Stimulated activated CD4-positive, alpha-beta T cell treated with anti-CD3 and anti-CD28 coated beads, Interleukin-4, amount 100 ng/mL, for 4 hours (primary cell): ENCODE measurements at places on chromosomes 6 and 20.
A peak's percentile ranks its signal among the peaks of the same experiment; 100 is the strongest.

GRCh38 chr6:36169023-36170007 is 27.2 kb upstream of the BRPF3 start:
- no peak for DNase-seq

GRCh38 chr20:62805711-62806382 is 1.2 kb downstream of the OGFR start:
- DNase-seq, result no peak

DNA sequence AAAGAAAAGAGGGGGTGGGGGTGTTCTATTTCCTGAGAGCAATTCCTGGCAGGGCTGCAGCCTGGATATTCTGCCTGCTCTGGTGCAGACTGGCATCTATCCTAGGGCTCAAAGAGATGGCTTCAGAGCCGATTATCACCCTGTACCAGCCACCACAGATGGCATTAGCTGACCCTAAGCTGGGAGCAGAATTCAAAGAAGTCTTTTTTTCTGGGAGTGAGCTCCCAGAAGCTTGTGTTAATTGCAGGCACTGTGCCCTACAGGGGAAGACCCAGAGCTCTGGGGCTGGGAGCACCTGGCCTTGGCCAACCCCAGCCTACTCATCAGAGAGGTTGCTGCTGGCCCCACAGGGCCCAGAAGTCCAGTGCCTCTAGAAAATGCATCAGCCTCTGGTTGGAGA is 85.9 kb downstream of the PXDC1 start:
- no peak for DNase-seq

GRCh38 chr6:115203381-115203780 is 857.3 kb downstream of the FRK start:
- no peak for DNase-seq

GRCh38 chr6:53309901-53310300 is 38.8 kb downstream of the ELOVL5 start:
- no peak for DNase-seq

DNA sequence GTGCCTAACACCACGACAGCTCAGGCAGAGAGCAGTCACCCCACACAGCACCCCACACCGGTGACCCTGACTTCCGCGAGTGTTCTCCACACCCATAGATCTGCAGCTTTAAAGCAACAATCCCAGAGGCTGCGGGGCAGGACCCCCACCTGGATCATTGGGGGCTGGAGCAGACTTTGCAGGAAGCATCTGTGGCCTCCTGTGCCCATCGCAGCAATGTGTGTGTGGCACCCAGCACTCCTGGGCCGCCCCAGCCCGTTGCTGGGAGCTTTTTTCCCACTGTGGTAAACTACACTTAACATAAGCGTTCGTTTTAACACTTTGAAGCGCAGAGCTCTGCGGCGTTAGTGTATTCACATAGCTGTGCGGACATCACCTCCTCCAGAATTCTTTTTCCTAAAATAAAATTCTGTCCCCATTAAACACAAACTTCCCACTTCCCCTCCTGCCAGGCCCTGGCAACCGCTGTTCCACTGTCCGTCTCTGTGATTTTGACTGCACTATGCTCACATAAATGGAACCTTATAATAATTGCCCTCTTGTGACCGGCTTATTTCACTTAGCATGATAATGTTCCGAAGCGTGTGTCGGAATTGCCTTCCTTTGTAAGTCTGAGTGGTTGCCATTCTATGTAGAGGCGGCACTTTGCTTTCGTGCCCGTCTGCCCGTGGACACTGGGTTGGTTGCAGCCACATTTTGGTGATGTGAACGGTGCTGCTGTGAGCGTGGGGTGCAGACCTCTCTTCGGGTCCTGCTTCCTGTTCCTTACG is 382.5 kb downstream of the CDH4 start:
- DNase-seq, result no peak

DNA sequence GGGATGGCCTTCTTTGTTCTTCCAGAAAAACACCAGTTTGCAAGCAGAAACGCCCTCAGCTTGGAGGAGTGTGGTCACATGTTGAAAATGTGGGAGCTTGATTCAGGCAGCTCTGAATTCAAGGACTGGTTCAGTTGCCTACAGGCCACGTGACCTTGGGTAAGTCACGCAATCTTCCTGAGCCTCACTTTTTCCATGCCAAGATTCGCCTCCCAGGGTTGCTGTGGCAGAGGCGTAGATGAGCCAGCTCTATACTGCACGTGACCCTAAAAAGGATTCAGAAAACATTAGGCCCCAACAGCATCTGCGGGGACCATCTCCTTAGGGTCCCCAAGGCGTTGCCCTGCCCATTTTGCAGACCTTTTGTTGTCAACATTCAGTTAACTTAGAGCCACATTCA is 112.0 kb upstream of the SNX9 start:
- no peak for DNase-seq

DNA sequence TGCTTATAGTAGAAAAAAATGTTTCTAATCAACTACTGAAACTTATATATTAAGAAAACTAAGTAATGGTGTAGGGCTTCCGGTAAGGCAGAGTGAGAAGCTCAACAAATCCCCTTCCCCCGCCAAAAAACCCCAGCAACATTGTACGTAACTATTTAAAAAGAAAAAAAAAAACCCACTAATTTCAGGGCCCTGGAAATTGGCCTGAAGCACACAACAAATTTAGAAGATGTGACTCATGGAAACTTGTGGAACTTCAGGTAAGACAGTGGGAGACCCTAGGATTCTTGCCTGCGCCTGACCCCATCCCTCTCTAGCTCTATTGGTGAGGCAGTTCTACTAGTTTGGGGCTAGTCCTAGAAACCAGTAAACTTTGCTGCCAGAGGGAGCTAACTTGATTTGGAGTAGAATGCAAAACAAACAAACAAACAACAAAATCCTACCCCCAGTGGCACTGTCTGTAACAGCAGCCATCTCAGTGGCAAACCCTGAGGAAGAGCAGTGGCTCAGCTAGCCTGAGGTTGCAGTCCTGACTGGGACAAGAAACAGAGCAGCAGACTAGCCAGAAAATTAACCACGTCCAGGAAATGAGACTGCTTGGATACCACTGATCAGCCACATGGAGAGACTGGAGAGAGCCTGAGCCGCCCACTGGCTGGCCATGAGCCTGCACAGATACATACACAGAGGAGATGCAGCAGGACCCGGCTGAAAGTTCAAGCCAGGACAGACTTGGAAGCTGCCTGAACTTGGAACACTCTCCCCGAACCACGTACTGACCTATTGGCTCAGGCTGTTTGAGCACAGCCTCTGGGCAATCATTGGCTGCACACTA is 135.1 kb downstream of the TBXT start:
- no peak for DNase-seq

DNA sequence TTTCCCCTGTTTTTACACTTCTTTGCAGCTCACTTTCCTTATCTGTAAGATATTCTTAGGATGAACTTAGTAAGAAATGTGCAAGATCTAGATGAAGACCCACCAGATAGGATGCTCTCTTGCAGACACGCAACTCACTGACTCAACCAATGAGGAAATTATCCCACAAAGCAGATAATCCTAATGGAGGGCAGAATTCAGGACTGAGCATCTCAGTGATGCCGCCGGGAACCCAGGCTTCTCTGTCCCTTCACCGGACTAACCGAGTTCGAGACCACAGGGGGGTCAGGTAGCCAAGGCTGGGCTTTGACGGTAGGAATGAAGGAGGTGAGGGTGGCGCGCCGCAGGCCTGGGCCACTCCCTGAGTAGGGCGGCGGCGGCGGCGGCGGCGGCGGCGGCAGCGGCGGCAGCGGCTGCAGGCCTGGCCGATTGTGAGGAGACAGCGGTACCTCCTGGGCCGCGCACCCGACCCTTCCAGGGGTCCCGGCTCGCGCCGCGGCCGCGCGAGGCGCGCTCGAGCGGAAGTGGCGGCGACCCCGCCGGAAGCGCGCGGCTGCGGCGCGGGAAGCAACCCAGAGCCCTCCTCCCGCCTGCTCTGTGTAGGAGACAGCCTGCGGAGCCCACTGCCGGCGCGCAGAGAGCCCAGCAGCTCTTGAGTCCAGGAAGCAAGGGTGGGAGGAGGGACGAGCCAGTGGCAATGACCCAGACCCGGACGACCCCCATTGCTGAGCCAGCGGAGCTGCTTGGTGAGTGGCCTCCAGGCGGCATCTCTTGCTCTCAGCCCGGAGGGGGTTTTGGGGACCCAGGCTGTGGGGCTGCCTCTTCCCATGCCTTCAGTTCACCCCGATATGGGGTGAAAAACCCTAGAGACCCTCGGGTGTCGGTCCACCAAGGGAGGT is at the start of gene KHDC1:
Gene KHDC1, minus strand, starts transcription at position 526 of the 899 bp plus-strand sequence. CDS start 20,679 bp downstream, outside the sequence.
- peak; percentile 48 for DNase-seq

- no peak for DNase-seq
Observed at GRCh38 chr6:52262620-52263344, 18.5 kb upstream of the IL17F start.

DNA sequence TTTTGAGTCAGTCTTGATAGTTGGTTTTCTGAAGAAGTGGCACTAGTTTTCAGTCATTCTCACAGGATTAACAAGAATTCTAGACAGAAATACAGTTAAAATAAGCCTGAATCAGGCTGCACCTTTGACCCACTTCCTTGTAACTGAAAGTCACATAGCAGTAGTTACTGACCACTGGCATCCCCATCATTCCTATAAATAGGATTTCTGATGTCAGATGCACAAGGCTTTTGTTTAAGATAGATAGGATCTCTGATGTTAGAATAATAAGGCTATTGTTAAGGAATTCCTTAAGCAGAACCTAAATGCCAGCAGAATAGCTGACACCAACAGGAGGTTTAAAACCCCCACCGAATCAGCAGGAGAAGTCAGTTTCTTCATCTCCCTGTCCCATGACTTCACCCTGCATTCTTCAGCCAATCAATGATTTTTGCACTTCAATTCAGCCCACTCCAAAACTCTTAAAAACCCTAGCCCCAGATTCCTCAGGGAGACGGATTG is 30.6 kb upstream of the ZBTB24 start:
- DNase-seq, result no peak

DNA sequence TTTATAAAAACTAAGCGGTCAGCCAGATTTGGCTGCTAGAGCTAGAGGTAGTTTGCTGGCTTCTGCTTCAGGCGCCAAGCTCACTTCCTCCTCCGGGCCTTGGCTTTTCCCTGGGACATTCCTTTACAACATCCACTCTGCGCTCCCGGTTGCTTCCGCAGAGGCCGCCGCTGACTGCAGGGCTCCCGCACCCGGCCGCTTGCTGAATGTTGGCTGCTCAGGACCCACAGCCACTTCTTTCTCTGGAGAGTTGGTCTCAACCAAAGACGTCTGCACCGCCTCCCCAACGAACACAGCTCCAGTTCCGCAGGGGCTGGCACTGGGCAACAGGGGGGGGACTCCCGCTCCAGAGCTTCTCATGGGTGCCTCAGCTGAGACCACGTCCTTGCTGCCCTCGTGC is 282.8 kb downstream of the TFAP2C start:
- no peak for DNase-seq

DNA sequence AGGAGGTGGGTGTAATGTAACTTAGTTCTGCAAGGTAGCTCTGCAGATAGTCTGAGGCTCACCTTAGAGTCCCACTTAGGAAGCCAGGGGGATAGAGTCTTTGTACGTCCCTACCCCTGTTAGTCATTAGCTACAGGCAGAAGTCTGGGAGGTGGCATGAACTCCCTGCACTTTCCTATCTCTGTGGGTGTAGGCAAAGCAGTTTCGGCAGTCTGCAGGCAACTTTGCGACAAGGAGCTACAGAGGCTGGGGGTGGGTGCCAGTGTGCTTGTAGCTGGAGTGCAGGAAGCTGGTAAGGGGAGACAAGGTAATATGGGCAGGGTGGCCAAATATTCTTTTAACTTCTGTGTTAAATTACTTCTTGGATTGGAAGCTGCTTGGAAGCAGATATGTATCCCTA is 45.7 kb downstream of the NKAIN2 start:
- no peak for DNase-seq

DNA sequence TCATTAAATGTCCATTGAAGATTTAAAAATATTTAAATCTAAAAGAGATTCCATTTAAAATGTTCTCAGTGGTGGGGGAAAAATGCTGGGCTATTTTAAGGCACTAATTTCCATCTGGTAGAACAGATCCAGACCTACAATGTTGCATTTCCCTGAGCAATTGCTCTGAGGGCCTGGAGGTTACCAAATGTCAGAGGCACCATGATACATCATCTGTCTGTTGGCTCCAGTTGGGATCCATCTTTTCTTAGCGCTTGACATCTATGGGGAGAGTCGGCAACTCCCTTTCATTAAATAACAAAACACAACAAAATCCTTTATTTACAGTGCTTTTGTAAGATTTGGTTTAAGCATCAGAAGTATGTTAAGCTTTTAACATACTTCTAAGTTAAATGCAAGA is 224.5 kb downstream of the FOXC1 start:
- DNase-seq, result no peak

DNA sequence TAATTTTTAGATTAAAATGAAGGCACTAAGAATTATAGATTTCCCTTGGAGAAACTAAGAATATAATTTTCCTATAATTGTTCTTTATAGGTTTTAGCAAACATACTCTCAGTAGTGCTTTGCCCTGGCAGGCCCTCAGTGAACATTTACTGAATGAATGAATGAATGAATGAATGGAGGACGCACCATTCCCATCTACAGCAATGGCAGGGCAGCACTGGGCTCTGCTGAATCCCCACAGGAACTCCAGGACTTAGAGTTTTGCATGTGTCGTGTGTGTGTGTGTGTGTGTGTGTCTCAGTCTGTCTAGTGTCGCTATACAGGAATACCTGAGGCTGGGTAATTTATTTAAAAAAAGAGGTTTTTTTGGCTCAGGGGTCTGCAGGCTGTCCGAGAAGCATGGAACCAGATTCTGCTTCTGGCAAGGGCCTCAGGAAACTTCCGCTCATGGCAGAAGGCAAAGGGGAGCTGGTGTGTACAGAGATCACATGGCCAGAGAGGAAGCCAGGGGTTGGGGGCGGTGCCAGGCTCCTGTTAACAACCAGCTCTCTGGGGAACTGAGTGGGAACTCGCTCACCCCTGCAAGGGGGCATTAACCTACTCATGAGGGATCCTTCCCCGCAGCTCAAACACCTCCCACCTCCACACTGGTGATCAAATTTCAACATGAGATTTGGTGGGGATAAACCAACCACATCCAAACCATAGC is 20.1 kb downstream of the RNASET2 start:
- no peak for DNase-seq

- no peak for DNase-seq
Observed at GRCh38 chr6:45377043-45377553, 636 bp downstream of the SUPT3H start.

DNA sequence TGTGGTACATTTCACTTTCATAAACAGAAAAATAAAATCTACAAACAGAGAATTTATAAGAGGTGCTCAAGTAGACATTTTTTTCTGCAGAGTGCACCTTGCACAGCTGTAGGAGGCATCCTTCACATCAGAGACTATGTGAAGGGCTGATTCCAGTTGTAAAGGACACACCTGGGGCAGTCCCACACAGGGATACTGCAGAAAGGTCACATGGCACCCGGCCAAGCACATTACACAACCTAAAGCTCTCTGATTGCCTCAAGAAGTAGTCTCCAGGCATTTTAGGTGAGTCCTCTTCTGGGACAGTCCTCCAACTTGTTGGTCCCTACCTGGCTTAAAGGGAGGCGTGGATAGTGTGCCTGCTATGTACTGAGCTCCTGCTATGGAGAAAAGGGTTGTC is 502.9 kb upstream of the NOX3 start:
- DNase-seq, result no peak

GRCh38 chr20:57948180-57948955 is 238.6 kb upstream of the PMEPA1 start:
- DNase-seq, result no peak
